ENCODE measurements at places on chromosomes 4 and X. TPM values are rescaled to one million over a fixed set of nuclear protein-coding genes. Genes with fewer than 3 reads are reported as not detected.

TMEM35A gene
- polyA plus RNA-seq, result 3.5 TPM

TLR6 gene
- 1.0 TPM for polyA plus RNA-seq

SYTL5 gene
- polyA plus RNA-seq, result 9.5 TPM

TKTL1 gene
- 0.31 TPM for polyA plus RNA-seq

DNA sequence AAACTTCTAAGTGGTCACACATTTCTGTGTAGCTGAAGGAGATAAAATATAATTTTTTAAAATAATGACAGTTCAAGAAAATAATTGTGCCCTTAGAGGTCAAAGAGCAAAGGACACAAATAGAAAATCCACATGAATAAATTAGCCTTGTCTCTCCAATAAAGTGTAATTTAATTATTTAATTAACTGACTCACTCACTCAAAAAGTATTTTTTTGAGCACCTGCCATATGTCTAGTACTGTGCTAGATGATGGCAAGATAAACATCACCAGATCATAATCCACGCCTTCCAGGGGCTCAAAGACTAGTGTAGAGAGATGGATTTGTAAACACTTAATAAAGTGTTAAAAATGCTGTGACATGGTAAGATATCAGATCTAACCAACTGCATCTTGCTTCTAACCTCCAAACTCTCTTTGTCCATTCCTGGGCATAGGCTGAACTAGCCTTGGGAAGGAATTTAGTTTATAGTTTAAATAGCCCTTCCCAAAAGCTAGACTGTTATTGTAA lies 112.5 kb downstream of the SCLT1 start:
- H3K36me3 ChIP-seq, result no peaks in the 10 kb centered on the region
- peaks cover 7% of the 10 kb centered on the region for H3K4me1 ChIP-seq
- DNase-seq, result no peak
- H3K27ac ChIP-seq, result no peak overlapping the region
- H3K4me3 ChIP-seq, result no peak overlapping the region

DNA sequence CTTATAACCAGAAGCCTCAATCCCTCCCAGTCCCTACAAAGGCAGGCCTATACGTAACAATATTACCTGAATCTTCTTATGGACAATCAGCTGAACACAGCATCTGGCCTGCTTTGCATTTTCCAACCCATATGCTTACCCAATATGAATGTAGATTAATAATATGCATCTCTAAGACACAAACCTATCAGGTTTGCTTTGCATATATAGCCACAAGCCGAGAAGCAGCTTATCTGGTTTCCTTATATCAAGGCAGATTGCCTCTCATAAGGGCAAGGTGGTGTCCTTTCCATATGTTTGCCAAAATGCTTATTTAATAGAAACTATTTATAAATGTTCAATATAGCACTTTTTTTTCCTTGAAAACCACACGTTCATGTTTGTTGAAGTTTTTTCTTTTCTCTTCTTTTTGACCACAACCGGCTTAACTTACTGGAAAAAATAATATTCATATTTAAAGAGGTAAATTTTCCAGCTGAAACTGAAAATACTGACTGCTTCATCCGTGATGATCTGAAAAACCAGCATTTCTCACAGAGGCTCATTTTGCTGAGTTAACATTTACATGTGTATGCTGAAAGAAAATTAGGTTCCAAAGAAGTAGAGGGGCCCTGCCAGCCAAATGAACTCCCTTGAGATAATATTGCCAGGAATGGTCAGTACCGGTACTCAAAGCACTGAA lies 3.8 kb downstream of the IL21 start:
- no peak overlapping the region for H3K27ac ChIP-seq
- no peak overlapping the region for H3K4me3 ChIP-seq
- H3K27me3 ChIP-seq, result no peaks in the 10 kb centered on the region
- no peaks in the 10 kb centered on the region for H3K36me3 ChIP-seq
- DNase-seq, result no peak

GRCh38 chr4:68175562-68176155 lies 46.0 kb upstream of the TMPRSS11F start:
- peak; percentile 46 for DNase-seq
- H3K4me1 ChIP-seq, result no peaks in the 10 kb centered on the region
- no peak overlapping the region for H3K4me3 ChIP-seq
- H3K36me3 ChIP-seq, result no peaks in the 10 kb centered on the region
- H3K27me3 ChIP-seq, result no peaks in the 10 kb centered on the region

DNA sequence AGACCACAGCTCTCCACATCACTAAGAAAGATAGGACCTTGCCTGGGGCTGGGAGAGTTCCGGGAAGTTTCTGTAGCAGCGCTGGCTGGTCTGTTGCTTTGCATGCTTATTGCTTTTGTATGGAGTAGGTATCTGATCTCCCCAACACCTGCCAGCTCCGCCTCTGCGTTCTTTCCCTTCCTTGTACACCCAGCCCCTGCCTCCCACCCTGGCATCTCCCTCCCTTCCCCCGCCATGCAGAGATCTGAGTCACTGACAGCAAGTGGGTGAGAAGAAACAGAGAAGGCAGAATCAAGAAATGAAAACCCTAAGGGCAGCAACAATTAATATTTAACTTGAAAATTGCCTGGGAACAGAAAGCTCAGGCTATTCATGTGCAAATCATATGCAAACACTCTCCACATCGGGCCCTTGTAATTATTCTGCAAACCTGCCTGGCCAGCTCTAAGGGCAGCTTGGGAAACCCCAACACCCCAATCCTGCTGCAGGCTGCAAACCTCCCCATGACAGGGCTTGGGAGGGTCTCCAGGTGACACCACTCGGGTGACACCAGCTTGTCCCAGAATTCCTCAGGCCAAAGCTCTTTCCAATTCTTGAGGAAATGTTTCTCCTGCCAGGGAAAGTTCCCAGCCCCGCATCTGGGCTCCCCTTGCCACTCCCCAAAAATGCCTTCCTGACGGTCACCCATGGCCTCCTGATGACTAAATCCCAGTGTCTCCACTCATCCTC lies 257.2 kb downstream of the FBXW7 start:
- no peaks in the 10 kb centered on the region for H3K36me3 ChIP-seq
- no peak for DNase-seq
- no peaks in the 10 kb centered on the region for H3K27me3 ChIP-seq
- no peak overlapping the region for H3K27ac ChIP-seq

- H3K4me3 ChIP-seq, result no peak overlapping the region
- H3K36me3 ChIP-seq, result no peaks in the 10 kb centered on the region
- H3K27ac ChIP-seq, result peak overlapping the region; percentile 44
These were observed 34.6 kb downstream of the SEPTIN11 start for GRCh38 chr4:76984127-76984526.

Data from adrenal gland (tissue), 19 donors.